Stomach (tissue), 19 donors: ENCODE measurements at places on chromosomes 12 and 14.

- peak; percentile 23 for DNase-seq
Measured at GRCh38 chr12:112380663-112381405, 1.4 kb downstream of the HECTD4 start.

DNA sequence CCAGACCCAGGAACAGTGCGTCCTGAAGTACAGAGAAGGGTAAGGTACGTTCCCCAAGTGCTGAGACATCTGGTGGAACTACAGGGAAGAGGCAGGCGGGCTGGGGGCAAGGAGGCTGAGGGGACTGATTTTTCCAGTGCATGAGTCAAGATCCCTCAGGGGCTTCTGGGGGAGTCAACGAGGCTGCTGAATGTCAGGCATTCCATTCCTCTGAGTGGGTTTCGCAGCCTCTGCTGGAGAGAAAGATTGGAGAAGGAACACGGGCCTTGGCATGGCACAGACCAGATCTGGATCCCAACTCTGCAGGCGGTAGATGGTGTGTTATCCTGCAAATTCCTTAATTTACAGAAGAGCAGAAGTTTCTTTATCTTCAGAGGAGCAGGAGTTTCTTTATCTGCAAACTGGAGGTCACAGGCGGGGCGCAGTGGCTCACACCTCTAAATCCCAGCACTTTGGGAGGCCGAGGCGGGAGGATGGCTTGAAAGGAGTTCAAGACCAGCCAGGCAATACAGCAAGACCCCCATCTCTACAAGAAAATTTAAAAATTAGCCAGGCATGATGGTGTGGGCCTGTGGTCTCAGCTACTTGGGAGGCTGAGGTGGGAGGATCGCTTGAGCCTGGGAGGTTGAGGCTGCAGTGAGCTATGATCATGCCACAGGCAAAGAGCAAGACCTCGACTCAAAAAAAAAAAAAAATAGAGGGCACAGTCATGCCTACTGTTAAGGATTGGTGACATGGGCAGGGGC lies 132.6 kb upstream of the MAP1LC3B2 start:
- peak; percentile 86 for DNase-seq

- peak; percentile 30 for DNase-seq
Measured at GRCh38 chr14:36767603-36768281, 106.1 kb downstream of the PAX9 start.

- peak; percentile 73 for DNase-seq
Measured at GRCh38 chr14:51652168-51653078, 713 bp downstream of the FRMD6 start.

GRCh38 chr14:58752771-58753201 lies 115.0 kb downstream of the DACT1 start:
- peak; percentile 90 for DNase-seq

DNA sequence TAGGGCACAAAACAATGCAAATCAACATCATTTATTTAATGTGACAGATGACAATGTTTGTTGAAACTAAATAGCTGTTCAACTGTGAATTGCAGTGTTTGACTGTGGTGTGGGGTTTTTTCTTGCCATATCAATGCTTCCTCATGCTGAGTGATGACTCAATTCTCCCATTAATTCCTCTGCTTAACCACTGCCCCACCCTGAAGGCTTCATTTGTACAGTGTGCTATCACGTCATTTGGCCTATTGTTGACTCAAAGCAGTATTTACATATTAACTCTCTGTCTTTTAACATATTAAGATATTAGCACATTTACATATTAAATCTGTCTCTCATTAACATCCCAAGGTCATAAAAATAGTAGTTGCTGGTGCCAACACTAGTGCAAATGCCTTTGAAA lies 164.8 kb upstream of the NRXN3 start:
- DNase-seq: no peak
